ENCODE measurements at places on chromosomes 5 and 9.

DNA sequence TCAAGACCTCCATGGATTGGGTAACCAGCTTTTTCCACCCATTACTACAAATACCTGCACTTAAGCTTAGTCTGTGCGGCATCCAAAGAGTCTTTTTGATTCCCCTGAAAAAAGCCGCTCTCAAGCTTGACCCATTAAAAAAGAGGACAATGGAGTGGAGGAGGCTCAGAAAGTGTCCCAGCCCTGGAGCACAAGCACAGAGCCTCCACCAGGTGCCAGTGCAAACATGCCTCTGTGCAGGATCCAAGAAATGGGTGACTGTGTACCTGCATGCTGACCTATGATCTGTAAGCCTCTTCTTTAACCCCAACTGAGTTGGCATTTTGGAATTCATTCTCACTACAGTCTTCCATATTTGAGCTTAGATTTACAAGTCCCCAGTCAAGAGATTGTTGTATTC lies 168.3 kb upstream of the TLE4 start:
- no peak for DNase-seq

- no peak for DNase-seq
Measured at GRCh38 chr5:1840071-1840547, 38.9 kb downstream of the NDUFS6 start.

- no peak for DNase-seq
Measured at GRCh38 chr5:82384034-82384750, 106.0 kb upstream of the RPS23 start.

- DNase-seq = no peak
Measured at GRCh38 chr5:35919191-35919590, 19.2 kb downstream of the CAPSL start.

- DNase-seq = no peak
Measured at GRCh38 chr9:111152614-111153406, 114.5 kb upstream of the LPAR1 start.

DNA sequence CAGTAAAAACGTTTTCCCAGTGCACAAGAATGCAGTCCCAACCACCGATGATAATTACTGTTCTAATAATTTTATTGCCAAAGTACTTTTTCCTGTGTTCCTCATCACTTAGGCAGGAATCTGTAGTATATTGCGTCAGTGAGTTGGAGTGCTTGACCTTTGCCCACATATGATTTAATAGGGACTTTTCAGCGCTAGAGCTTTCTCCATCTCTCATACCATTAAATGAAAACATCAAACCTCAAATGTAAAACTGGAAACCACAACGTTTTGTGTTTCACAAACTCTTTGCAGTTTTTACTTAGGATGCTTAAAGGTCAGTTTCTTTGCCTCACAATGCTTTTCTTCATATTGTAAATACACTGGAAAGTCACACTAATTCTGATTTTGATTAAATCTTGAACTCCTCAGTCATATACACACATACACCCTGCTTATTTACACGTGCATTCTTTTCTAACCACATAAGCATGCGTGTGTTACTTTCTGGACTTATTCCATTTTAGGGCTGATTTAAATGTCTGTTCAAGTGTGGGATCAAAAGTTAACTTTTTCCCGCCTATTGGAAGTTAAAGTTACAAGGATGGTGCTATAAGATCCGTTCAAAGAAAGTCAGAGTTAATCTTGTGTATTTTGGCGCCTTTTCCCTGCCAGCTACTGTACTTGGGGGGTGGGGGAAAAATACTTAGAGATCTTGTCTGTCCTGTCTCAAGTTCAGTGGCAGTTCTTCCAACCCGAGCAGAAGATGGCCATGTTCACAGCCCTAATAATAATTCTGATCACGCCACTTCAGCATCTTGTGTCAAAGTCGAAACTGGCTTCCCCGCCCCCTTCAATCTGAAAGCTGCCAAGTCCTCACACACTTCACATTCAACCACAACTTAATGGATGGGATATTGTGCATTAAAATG lies 6.6 kb upstream of the NFIB start:
- no peak for DNase-seq

DNA sequence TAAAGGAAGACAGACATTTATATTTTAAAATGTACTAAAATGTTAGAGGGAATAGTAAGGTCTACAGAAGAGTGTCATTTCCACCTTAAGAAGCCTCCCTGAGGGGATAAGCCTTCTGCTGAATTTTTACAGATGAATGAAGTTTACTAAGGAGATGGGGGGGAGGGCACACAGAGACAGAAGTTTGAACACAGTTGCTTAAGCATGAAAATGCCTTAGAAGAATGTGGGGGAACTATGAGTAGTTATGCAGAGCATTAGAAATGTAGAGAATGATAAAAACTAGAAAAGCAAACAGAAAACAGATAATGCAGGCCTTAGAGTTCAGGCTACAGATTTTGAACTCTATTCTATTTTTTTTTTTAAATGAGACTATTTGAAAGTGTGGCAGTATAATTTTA lies 232.2 kb upstream of the VLDLR start:
- DNase-seq = no peak

DNA sequence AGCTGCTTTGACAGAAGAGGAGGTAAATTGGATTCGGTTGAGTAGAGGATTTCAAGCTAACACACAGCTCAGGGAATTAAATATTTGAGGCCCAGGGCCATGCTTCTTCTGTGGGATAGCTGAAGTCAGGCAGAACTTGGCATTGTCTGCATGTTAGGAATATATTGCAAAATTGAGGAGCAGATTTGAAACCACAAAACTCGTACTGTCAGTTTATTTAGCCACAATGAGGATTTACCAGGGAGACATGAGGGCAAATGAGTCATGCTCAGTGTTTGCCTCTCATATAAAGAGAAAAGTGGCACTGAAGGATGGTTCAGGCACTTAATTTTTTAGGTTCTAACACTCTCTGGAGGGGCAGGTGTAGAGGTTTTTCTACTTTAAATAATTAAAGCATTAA lies 83.0 kb upstream of the PRLR start:
- peak; percentile 28 for DNase-seq

- DNase-seq = no peak
Measured at GRCh38 chr5:124701873-124702425, 44.5 kb downstream of the ZNF608 start.

- DNase-seq = peak; percentile 45
Measured at GRCh38 chr5:58925627-58926540, 343.0 kb downstream of the RAB3C start.

- no peak for DNase-seq
Measured at GRCh38 chr9:113514061-113514460, 50.5 kb downstream of the RGS3 start.

GRCh38 chr9:78622126-78622525 lies 325.2 kb downstream of the PSAT1 start:
- no peak for DNase-seq

- peak; percentile 84 for DNase-seq
Measured at GRCh38 chr9:21836437-21837161, 34.2 kb downstream of the MTAP start.

DNA sequence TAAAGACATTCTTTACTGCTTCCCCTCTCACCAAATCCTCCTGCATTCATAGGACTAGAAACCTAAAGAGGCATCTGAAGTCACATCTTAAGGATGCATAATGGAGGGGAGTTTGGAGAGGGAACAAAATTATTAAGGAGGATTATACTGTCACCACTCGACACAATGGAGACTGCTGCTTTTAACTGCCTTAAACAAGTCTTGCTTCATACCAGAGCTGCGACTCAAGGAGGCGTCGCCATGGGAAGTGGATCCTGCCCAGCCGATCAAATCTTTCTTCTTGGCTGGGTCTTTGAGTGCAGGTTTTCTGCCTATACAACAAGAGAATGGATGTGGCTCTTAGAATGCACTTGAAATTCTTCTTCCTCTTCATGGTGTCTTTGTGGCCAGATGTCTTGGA lies 66.7 kb upstream of the FOXE1 start:
- no peak for DNase-seq

DNA sequence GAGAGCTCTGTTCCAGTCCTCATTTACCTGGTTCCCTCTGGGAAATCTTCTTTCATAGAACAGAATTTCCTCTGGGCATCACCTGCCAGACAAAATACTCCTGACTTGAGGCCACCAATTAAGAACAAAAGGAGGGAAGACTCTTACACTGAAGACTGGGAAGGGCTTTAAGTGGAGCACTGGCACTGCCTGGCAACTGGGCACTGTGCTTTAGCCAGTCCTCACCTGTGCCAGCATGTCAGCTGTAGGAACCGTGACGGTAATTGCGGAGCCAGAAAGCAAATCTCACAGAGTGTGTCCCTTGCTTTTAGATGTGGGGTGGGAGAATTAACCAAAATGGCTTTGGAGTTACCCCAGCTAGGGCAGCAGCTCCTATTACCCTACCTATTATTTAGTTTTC lies 40.6 kb downstream of the FAM219A start:
- no peak for DNase-seq

- DNase-seq = no peak
Measured at GRCh38 chr5:135955525-135955924, 742 bp upstream of the LECT2 start.

- DNase-seq = no peak
Measured at GRCh38 chr9:21873540-21874221, 71.2 kb downstream of the MTAP start.

DNA sequence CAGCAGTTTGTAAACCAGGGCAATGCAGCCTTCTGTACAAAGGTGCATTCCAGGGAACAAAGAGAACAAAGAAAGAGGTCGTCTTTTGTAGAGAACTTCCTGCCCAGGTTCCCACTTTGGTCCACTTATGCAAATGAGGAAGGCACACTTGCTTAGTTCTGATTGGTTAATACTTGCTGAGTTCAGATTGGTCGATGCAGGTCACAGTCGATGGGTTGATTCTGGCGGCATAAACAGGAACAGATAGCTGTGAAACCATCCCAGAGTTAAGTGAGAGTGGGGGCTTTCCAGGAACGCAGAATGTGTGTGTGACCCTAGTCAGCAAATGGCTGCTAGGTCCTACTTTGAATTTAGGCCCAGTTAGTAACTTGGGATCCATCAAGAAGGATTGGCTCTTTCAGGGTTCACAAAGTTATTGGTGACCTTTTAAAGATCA lies 1.8 kb upstream of the ADAMTS13 start:
- no peak for DNase-seq

Measured in smooth muscle cell of the brain vasculature (primary cell).